T-helper 1 cell (primary cell): ENCODE measurements at places on chromosomes 1 and 21.

- DNase-seq: no peak
Observed at GRCh38 chr1:85623061-85623471, 42.5 kb downstream of the CCN1 start.

DNA sequence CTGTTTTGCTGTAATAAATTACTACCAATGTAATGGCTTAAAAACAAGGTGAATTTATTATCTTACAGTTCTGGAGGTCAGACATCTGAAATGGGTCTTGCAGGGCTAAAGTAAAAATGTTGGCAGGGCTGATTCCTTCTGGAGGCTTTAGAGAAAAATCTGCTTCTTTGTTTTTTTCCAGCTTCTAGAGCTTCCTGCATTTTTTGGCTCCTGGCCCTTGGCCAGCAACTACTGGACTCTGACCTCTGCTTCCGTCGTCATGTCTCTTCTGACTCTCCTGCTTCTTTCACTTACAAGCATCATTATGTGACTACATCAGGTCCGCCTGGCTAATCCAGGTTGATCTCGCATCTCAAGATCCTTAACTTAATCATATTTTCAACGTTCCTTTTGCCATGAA, 350.9 kb downstream of the S1PR1 start:
- DNase-seq: no peak

- no peak for DNase-seq
Observed at GRCh38 chr1:227788271-227789083, 27.0 kb upstream of the PRSS38 start.

DNA sequence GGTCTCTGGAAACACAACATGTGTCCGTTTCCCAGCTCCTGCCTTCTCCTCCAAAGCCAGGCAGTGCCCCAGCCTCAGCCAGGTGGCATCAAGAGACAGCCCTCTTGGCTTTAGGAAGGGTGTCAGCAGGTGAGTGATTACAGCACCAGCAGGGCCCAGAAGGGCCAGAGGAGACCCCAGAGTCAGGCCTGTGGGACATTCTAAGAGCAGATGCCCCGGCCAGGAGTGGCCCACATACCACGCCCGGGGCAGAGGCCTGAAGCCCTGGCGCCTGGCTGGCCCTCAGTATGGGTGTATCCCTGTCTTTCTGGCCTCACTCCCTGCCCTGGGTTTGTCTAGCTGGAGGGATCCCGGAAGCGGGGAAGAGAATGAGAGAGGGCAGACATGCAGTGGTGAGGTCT, 109.2 kb downstream of the CASZ1 start:
- DNase-seq: no peak

DNA sequence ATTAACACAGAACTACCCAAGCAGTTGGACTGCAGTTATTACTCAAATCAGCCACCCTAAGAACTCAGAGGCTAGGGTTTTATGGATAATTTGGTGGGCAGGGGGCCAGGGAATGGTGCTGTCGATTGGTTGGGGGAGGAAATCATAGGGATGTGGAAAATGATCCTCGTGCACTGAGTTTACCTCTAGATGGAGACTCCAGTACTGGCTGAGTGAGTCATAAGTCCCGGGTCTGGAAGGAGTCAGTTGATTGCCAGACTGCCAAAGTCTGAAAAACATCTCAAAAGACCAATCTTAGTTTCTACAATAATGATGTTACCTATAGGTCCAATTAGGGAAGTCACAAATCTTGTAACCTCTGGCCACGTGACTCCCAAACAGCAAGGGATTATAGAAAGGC, 257.5 kb upstream of the PRMT6 start:
- DNase-seq: no peak

DNA sequence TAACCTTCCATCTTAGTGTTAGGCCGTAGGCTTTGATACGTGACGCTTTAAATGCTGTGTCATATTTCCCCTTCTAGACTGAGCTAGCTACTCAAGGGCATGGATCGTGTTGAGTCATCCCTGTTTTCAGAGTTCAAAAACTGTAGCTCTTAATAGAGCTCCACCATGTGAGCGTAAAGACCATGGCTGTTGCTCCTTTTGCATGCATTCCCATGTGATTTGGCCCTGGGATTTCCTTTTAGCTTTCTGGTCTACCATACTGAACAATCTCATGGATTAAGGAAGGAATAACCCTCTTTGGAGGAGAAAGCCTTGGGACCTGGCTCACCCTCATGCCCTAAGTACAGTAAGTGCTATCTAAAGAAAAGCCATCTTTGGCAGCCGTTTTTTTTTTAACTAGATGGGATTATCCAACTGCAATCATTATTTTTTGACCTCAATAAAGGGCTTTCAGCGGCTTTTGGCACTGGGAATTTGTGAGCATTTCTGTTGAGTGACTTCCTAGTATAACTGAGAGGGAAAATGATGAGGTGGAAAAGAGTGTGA, 76.6 kb downstream of the PLPP3 start:
- DNase-seq: no peak
